ENCODE measurements at places on chromosomes 7 and 10. TPM values are rescaled to one million over a fixed set of nuclear protein-coding genes. Genes with fewer than 3 reads are reported as not detected.
A peak's percentile ranks its signal among the peaks of the same experiment; 100 is the strongest.

ABCC2 gene
- total RNA-seq, result 0.41 TPM

ZWINT gene
- total RNA-seq, result 62.9 TPM

NPY4R gene
- total RNA-seq, result 4.2 TPM

- no peak for ATAC-seq
Measured at GRCh38 chr7:41298409-41298808, 404.5 kb downstream of the INHBA start.

DNA sequence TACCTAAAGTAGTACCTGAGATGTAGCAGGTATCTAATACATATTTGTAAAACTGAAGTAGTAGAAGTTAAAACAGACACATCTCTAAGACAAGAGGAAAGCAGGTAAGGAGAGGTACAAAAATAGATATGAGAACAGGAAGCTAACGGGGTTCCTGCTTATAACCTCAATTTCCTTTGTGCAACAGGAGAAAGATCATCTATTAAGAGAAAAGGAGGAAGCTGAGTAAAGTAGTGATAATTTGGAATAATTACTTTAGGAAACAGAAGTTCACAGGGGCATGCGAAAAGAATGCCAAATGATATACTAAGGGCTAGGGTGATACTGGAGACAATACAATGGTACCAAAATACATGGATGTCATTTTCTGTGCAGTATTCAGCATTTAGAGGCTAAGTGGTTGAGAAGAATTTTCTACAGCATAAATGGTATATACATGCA lies 108.7 kb downstream of the NRBF2 start:
- no peak for ATAC-seq

PROSER2 gene
- total RNA-seq, result 2.1 TPM

- no peak for ATAC-seq
Measured at GRCh38 chr7:158285383-158285770, 302.2 kb downstream of the PTPRN2 start.

DNA sequence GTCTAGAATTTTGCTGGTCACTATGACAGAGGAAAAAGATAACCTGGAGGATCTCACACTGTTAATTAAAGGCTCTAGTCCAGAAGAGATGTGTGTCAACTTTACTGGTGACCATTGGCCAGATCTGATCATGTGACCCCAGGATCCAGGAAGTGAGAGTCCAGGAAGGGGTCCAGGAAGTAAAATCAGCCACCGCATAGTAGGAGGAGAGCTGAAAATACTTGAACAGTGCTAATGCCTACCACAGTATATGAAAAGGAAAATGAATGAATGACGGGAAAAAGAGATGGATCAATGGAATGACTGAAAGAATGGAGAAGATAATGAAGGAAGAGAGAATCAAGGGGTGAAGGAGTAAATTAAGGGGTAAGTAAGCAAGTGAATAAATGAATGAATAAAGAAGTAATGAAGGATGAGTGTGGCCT lies 415.3 kb downstream of the RPS24 start:
- ATAC-seq, result no peak

FEZF1 gene
- total RNA-seq, result not detected

FAM237B gene
- total RNA-seq, result 0.09 TPM

DNA sequence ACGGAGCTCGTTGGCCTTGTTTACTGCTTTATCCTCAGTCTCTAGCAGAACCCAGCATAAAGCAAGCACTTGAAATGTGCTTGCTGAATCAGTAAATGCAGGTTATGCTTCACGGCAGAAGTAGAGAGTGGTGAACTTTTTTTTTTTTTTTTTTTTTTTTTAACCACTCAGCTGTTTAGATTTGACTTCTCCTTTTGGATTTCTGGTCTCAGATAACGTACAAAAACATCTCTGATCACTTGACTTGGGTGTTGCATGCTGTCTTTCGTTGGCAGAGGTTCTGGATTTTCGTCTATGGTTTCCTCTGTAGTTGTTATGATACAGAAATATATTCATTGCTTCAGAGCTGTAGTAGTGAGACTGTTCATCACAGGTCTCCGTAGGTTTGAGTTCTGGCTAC lies 242.5 kb upstream of the HABP2 start:
- ATAC-seq, result no peak

- ATAC-seq, result no peak
Measured at GRCh38 chr7:119374436-119374835, 898.5 kb upstream of the KCND2 start.

PNPLA8 gene
- total RNA-seq, result 23.7 TPM

GIMAP8 gene
- total RNA-seq, result 0.13 TPM

GRCh38 chr10:126674741-126675515 lies 4.4 kb upstream of the C10orf90 start:
- ATAC-seq, result no peak

GRCh38 chr7:81725003-81725811 lies 44.6 kb downstream of the HGF start:
- no peak for ATAC-seq

GRCh38 chr7:118793582-118793981 lies 569.1 kb downstream of the ANKRD7 start:
- no peak for ATAC-seq

DNA sequence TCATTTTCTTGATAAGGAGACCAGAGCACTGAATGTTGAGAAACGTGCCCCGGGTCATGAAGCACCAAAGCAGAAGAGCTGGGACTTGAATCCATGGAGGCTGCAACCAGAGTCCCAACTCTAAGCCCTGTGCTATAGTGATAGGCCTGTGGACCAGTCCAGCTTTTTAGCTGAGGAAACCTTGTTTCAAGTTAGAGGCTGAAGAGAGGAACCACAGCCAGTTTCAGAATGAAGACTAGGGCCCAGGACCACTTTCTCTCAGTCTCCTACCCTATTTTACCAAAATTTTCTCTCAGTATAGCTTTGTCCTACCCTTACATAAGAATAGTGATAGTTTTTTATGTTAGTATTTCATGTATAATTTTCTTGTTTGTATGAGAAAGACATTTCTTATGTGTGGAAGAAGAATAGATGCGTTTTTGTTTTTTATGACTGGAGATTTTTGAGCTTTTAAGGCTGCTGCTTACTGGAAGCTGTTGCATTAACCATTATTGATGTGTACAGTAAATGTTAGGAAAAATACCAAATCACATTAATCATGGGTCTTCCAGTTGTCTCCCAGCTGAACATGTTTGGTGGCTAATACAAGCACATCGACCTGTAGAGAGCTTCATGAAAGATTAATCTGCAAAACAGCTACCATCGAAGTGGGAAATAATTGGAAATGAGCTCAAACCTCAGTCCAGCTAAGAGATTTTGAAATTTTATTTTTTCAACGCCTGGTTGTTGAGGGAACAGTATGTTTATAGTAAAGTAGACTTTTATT lies 45.0 kb upstream of the CSTF2T start:
- no peak for ATAC-seq

MALRD1 gene
- total RNA-seq, result 0.89 TPM

DNA sequence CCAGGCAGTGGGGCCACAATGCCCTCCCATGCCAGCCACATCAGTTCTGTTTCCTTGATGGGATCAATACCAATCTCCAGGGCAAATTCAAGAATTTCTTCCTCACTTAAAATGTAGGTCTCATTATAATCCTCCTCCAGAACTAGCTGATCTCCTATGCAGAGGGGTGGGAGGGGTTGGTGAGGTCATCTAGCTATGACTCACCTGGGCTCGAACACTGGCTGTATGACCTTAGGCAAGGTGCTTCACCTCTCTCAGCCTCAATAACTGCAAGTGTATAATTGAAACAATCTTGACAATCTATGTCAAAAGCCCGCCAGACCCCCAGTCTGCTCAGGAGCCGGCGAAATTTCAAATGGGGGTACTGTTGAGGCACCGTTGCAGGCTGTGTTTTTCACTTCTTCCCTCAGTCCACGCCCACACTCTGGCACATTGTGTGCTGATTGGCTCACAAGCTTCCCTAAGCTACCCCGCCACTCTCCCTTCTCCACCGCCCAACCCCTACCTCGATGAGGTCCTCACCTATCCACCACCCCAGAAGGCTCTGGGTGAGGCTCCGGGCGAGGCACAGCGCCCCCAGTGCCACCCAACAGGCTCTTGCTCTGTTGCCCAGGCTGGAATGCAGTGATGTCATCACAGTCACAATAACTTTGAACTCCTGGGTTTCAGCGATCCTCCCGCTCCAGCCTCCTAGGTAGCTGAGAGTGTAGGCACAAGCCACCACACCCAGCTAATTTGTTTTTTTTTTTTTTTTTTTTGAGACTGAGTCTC lies 70.5 kb downstream of the ZNF22 start:
- peak; percentile 50 for ATAC-seq

DNA sequence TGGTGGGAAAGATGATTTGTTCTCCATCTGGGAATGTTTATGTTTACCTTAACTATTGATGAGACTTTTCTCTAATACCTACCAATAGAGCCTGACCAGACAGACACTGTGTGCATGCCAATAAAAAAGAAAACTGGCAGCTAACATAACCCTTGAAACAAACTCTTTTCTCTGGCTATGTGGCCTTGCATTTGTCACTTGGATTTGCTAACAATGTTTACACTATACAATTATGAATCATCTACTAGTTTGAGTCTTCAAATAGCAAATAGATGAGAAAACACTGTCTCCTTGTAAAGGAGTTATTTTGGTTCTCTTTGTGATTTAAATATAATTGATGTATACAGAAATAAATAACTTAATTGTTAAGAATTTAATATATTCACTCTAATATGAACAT lies 273.1 kb downstream of the SEMA3D start:
- no peak for ATAC-seq

GRCh38 chr7:118072893-118073674 lies 110.9 kb upstream of the LSM8 start:
- ATAC-seq, result no peak

- ATAC-seq, result no peak
Measured at GRCh38 chr7:156827587-156828203, 65.3 kb downstream of the LMBR1 start.

DNA sequence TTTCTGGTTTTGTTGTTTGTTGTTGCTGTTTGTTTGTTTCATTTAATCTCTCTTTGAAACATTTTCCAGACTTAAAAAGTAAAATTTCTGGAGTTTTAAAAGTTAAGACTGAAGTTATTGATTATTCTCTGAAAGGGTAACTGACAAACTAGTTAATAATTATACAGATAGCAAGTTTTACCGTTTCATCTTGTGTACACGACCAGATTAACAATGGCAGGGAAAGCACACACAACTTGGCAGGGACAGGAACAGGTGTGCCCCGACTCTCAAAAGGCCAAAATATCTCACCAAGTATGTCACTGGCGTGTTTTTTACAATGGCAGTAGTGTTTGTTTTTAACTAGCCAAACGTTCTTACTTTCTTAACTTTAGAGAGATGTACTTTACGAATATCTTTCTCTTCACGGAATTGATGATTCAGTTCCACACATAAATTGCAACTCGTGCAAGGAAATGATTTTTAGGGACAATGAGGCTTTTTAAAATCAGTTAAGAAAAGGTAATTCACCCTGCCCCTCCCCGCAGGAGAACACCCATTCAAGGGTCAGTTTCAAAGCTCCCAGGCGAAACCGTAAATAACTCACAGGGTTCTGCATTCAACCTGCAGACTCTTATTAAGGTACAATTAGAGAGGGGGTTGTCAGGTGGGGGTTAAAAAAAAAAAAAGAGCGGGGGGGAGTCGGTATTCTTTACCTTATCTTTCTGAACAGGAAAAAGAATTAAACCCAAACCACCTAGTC lies 3.5 kb downstream of the CTBP2 start:
- no peak for ATAC-seq
